ENCODE measurements at places on chromosomes 5 and 9.
A peak's percentile ranks its signal among the peaks of the same experiment; 100 is the strongest.

DNA sequence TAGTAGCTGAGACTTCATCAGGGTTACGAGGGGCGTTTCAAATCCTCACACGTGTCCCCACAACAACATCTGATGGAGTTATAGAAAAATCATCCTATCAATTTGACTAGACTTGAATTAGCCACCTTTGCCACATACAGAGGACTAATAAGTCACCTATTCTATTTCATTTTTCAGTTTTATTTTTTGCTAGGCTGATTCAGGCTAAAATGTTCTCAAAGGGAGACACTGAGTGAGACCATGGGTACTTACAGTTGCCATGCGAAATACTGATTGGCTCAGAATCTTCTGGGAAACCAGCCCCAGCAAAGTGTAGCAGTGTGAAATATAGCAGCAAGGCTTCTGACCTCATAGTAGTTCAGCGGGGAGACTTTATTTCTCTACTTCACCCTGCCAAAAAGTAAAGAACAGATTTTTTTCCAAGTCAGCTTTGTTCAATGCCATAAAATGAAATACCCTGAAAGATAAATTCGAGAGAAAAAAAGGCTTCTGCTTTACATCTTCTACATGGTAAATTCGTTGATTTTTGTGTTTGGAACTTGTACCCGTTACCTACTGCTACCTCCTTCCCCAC, 69.9 kb downstream of the SEMA6A start:
- no peak for DNase-seq

- no peak for DNase-seq
Observed at GRCh38 chr5:159851053-159851452, 65.2 kb upstream of the ADRA1B start.

DNA sequence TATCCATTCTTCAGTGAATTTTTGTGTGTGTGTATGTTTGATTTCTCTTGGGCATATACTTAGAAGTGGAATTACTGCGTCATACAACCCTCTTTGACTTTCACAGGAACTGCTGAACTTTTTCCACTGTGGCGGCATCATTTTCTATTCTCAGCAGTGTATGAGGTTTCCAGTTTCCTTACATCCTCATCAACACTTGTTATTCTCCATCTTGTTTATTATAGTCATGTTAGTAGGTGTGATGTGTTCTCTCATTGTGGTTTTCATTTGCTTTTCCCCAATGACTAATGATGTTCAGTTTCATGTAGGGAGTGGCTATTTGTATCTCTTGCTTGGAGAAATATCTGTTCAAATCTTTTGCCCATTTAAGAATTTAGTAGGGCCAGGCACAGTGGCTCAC, 2.6 kb downstream of the ZNF79 start:
- no peak for DNase-seq

GRCh38 chr9:131755541-131756198, 15.8 kb upstream of the RAPGEF1 start:
- DNase-seq, result peak; percentile 92

- no peak for DNase-seq
Observed at GRCh38 chr5:72569408-72569944, 62.3 kb upstream of the ZNF366 start.

DNA sequence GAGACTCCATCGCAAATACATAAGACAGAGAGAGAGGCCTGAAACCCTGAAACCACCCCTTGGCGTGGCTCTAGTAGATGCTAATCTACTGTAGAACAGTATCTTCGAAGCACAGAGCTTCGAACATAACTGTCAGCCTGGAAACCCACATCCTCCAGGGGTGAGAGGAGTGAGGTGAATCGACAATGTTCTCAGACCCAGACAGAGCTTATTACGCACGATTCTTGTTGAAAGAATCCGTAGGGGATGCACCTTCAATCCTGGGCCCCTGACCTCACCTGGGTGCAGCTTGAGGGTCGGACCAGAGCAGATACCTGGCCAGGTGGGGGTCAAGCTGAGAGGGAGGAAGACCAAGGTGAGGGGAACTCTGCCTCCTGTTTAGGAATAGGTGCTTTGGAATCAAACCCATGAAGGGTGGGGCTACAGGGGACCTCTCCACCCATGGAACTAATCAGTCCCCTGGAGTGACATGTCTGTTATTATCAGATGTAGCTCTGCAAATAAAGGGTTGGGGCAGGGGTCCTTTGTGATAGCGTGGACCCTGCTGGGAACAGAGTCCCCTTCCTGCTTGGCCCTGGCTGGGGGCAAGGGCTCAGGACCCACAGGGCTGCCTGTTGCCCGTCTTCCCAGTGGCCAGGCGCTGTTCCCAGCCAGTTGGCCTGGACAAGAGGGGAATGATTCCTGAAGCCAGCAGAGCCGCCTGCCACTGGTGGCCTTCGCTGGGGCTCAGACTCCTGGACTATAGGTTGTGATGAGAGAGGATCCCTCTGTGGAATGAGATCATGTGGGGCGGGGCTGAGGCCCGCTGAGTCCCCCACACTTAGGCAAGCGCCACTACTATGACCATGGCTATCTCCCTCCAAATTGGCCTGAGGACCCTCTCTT, 41.2 kb downstream of the DBH start:
- peak; percentile 78 for DNase-seq

- DNase-seq, result no peak
Observed at GRCh38 chr5:64899838-64900237, 131.1 kb downstream of the CWC27 start.

DNA sequence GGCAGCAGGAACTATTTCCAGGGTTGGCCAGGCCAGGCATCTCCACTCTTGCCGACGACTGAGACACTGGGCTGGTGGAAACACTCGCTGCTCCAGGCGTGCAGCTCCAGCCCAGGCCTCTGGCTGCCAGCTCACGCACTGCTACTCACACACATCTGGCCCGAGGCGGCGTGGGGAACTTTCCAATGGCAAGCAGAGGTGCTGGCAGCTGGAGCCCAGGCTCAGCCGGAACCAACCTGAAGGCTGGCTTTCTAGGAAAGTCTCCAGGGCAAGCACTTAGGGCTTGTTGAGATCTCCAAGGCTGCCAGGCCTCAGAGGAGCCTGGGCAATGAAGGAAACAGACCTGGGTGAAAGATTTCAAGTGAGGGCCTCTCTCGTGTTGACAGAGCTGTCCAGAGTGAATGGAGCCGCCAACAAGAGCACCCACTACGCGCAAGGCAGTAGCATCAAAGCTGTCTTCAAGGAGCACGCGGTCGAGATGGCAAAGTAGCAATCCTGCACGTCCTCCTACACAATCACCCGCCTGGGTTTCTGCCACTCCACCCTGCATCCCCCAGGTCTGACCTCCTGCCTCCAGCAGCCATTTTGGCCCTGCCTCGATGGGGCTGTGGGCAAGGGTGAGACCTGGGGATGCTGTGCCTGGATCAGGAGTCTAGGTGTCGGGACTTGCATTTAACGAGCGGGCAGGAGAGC, 14.4 kb downstream of the SH3PXD2B start:
- no peak for DNase-seq

DNA sequence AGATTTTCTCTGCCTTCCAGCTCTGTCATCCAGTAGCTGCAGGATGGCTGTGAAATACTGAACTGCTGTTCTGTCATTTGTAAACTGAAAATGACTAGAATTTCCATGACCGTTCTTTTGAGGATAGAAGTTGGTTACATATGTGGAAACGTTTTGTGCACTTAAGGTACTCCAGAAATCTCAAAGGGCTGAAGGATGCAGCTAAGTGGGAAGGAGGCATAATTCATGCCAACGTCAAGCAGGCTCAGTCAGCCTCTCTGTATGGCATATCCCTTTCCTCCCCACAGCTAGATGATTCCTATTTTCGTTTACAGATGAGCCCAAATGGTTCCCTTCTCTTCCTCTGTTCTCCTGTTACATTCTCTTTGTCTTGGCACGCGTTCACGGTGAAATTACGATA, 257.6 kb downstream of the FBXL7 start:
- DNase-seq, result no peak

GRCh38 chr9:121947775-121948174, 145.3 kb downstream of the TTLL11 start:
- no peak for DNase-seq

DNA sequence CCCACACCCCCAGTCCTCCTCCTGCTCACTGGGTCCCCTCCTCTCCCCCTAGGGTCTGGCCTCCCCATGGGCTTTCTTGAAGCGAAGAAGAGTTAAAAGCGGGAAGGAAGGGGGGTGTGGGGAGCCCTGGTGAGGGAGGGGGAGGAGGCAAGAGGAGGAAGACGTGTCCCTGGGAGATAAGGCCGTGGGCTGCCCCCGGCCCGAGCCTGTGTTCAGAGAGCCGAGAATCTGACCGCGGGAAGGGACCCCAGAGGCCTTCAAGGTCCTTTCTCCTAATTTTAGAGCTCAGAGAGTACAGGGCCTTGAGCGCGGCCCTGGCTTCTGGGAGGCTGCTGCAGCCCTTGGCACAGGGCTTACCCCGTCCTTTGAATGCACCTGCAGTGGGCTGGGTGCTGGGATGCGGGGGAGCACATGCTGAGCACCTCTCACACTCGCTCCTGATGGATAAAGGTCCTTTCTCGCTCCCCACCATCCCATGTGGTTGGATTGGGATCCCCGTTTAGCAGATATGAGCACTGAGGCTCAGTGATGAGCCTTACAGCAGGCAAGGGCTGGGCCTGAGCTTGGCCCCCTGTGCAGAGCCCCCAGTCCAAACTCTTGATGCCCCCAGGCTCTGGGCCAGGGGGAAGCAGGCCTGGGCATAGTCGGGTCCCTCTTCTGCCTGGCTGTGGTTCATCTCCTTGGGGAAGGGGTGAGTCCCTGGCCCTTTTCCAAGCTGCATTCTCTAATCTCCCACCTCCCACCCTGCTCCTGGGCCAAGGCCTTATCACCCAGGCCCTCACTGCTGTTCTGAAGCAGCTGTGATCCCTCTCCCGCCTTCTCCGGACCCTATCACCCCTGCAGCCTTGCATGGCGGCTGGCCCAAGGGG, 5.9 kb downstream of the GFI1B start:
- no peak for DNase-seq

DNA sequence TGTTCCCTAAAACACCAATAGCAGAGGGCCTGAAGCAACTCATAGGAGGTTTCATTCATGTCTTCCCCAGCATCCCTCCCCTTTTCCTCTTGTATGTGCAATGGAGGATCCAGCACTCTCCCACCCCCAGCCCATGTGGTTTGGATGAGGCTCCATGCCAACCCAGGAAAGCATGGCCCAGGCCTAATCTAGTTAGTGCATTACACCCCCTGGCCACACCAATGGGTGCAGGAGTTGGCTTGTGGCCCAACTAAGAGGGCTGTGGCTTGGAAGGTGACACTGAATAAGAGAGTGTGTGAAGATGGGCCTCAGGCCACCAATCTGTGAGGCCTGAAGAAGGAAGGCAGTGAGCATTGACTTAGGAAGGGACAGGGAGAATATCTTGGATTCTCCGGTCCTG, 70.8 kb upstream of the SMIM23 start:
- no peak for DNase-seq

GRCh38 chr5:32776200-32776599, 65.1 kb downstream of the NPR3 start:
- no peak for DNase-seq

DNA sequence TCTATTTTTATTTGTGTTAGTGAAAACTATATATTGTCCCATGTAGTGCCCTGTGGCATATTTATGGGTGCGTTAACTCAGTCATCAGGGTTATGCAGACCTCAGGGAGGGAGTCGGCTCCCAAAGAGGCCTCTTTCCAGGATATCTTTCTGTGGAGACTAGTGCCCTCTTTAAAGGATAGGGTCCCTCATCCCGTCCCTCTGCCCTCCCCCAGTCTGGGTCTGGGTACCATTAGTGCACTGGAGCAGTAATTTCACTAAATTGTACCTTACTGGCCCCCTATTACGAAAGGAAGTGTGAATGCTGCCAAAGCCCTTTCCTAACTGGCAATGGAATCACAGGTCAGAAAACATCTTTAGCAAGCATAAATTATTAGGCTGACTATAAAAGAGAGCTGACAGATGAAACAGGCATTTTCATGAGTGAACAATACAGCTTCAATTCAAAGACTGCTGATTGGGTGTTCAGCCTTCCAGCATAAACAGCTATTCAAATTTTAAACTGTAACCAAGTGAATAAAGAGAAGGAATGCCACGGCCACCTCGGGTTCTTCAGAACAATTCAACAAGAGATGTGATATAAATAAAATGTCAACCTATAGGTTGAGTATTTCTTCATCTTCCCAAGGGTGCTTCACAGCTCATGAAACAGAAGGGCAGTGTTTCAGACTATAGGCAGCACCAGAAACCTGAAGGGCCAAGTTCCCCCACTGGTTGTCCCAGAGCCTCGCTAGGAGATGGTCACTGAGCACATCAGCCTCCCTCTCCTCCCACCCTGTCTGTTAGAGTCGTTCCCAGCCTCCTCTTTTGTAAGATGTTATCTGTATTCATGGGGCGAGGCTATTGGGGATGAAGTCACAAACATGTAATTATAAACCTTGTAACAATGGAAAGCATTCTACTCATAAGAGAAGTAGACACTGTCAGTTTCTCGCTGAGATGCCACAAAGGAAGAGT, 318.7 kb downstream of the TMEM161B start:
- no peak for DNase-seq

- DNase-seq, result no peak
Observed at GRCh38 chr5:33032271-33033070, 321.4 kb downstream of the NPR3 start.

- no peak for DNase-seq
Observed at GRCh38 chr9:68978066-68978465, 35.8 kb downstream of the PRKACG start.
